ENCODE measurements at places on chromosomes 12 and 14. TPM values are rescaled to one million over a fixed set of nuclear protein-coding genes. Genes with fewer than 3 reads are reported as not detected.

Gene SLC17A8
- not detected for total RNA-seq

Gene MAP1LC3B2
- total RNA-seq = 0.22 TPM

Gene ADAMTS20
- not detected for total RNA-seq

Gene RTN1
- 0.12 TPM for total RNA-seq

Gene KLHL33
- 0.11 TPM for total RNA-seq

Gene GDF3
- not detected for total RNA-seq

Gene IKBIP
- 82.9 TPM for total RNA-seq

Gene SSPN
- 19.0 TPM for total RNA-seq
